ENCODE measurements at places on chromosomes 3 and 15.

DNA sequence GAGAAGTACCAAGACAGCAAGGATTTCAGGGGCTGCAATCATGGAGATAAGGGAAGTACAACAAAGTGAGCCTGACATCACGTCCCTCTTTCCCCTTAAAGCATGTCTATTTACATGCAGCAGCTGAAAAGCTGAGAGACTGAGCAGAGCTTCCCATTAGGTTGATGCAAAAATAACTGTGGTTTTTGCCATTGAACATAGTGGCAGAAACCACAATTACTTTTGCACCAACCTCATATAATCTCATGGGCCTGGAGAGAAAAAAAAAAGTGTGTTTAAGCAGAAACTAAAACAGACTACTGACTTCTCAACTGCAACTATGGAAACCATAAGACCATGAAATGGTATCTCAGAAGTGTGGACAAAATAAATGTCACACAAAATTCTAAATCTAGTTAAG is 48.3 kb downstream of the CCDC12 start:
- no peak for DNase-seq

DNA sequence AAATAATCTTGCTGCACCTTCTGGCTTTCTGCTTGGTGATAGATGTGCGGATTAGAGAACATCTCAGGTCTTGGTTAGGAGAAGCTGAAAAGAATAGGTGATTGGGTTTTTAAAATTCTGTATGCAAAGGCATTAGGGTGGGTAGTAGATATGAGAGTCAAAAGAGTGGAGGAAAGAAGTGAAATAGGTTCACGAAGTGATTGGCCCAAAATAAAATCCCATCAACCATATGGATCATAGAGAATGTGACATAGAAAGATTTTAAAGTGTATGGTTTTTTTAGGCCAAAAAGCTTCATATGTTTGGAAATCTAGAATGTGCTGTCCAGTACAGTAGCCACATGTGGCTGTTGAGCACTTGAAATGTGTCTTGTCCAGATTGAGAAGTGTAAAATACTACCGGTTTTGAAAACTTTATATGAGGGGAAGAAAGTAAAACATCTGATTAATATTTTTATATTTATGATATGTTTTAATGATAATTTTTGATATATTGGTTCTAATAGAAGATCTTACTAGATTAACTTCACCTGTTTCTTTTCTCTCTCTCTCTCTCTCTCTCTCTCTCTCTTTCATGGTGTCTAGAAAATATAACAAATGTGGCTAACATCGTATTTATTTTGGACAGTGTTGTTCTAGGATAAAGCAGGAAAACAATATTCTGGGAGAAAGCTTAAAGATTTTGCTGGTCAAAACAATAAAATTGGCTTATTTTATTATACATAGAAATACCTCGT is 2.9 kb downstream of the MBNL1 start:
- DNase-seq, result no peak

- no peak for DNase-seq
These were observed 54.0 kb upstream of the TMEM108 start for GRCh38 chr3:132984181-132984580.

- peak; percentile 22 for DNase-seq
These were observed 52.4 kb downstream of the IL1RAP start for GRCh38 chr3:190566043-190566933.

DNA sequence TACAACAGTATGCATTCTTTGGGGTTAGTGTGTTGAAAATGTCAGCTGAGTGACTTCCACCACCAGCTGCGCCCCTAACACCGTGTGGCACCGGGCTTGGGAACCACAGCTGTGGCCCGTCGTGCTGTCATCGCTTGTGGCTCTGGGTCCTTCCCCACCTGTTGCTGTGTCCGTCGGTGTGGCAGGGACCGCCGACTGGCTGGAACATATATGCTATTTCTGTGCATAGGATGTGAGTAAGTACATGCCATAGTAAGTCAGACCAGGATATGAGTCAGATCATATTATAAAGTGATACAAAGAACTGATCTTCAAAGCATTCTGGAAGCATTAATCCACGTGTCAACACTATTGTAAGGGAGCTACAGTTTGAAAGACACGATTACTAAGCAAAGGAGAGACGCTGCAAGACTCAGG is 31.9 kb downstream of the EHD4 start:
- DNase-seq, result no peak

DNA sequence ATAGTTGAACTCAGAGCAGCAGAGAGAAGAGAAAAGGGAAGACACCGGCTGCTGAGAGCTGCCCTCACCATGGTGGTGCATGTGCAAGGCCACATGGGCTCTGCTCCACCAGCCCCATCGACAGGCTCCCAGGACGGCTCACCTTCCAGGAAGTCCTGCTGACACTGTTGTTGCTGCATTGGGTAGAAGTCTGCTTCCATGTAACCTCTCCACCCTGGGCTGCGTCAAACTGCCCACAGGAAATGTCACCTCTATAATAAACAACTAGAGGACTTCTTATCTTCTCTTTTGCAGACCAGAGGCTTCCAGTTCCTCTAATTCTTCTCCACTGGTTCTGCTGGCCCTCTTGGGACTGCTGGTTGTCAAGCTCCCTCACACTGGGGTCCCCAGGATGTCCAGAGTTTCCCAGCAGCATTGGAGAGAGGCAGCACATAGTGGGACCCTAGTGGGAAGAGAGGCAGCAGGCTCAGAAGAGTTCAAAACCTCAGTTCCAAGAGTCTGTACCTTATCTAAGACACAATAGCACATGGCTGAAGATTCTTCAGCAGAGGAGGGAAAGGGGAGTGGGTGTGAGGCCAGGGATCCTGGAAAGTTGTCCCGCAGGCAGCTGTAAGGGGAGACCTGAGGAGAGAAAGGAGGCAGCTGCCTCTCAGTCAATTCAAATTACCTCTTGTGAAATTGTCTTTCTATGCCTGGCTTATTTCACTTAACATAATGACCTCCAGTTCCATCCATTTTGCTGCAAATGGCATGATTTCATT is 5.8 kb upstream of the CCR3 start:
- DNase-seq, result no peak
